ENCODE measurements at places on chromosomes 11 and 22. TPM values are rescaled to one million over a fixed set of nuclear protein-coding genes. Genes with fewer than 3 reads are reported as not detected.

ZNF280A gene
- not detected for total RNA-seq

PRDX5 gene
- 119 TPM for total RNA-seq

POU2AF3 gene
- total RNA-seq, result not detected

PDE2A gene
- 0.41 TPM for total RNA-seq

CSNK2A3 gene
- 0.18 TPM for total RNA-seq

USH1C gene
- not detected for total RNA-seq
